ENCODE measurements at places on chromosomes 6 and 20.

GRCh38 chr6:75147512-75147911 is 58.3 kb downstream of the COL12A1 start:
- DNase-seq, result no peak

- DNase-seq, result no peak
Observed at GRCh38 chr6:167797476-167798265, 29.0 kb upstream of the AFDN start.

- DNase-seq, result peak; percentile 93
Observed at GRCh38 chr6:27146706-27147505, 100.6 kb upstream of the PRSS16 start.

DNA sequence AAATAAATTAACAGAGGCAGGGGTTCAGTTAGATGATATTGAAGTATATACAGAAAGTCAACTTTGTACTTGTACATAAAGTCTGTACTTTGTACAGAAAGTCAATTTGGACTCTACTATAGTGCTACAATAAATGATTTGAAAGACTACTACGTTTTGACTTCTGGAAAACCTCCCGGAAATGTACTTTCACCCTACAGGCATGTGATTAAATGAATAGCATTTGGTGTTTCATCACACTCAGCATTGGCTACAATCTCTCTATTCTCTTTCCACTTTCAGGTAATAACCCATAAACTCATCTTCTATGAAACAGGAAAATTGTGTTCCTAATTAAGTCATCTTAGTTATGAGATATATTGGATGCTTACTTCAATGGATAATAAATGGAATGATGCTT is 25.6 kb upstream of the MC3R start:
- DNase-seq, result no peak

Measured in activated CD8-positive, alpha-beta memory T cell treated with anti-CD3 and anti-CD28 coated beads, Interleukin-2, amount 50 U/mL, for 48 hours (primary cell).